ENCODE measurements at places on chromosomes 12 and 14.

- no peak for DNase-seq
Measured at GRCh38 chr12:3988519-3989217, 115.5 kb upstream of the PARP11 start.

GRCh38 chr12:27474344-27474743, 27.8 kb downstream of the SMCO2 start:
- DNase-seq: no peak

DNA sequence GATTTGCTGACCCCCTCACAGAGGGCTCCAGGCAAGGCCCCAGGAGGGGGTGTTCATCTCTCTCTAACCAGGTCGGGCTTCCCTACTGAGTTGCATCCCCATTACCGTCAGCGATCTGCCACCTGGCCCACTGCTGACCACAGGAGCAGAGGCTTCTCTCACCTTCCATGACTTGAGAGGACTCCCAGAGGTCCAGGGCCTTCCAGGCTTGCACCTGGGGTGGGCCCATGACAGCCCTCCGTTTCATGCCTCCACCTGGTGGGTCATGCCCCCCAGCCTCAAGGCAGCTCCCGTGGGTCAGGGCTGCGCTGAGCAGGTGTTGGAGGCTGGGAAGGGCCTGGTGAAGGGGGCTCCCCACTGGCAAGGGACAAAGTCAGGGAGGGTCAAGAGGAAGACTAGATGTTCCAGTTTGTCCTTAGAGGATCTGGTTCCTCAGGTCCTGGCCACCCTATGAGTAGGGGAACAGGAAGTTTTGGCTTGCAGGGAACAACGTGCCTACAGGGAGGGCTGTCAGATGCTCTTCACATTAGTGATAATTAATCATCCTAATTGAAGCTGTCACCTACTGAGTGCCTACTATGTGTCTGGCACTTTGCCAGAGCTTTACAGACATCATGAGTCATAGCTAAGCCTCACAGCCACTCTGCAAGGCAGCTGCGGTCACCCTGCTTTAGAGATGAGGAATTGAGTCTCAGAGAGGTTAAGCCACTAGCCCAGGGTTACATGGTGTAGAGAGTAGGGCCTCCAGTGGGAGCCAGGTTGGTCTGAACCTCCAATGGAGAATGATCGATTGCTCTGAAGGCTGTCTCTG, 13.8 kb downstream of the NFKBIA start:
- DNase-seq: no peak

DNA sequence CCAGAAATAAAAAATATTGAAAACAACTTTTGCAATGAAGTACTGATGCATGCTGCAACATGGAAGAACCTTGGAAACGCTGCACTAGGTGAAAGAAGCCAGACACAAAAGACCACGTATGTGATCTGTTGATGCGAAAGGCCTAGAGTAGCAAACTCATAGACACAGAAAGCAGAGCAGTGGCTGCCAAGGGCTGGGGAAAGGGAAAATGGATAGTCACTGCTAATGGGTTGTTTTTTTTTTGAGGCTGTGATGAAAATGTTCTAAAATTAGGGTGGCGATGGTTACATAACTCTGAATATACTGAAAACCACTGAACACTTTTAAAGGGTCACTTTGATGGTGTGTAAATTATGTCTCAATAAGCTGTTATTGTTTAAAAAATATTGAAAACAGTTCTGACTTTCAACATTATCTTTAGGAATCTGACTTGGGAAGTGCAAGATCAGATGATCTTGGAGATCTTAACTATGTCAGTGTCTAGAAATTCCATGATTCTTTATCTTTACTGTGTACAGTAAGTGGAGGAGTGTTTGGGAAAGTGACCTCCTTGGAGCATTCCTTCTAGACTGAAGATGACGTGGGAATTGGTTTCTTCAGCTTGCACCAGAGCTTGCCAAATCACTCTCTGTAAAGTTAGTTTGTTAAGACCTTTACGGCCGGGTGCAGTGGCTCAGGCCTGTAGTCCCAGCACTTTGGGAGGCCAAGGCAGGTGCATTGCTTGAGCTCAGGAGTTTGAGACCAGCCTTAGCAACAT, 12.4 kb downstream of the MLXIP start:
- DNase-seq: no peak

GRCh38 chr12:113287899-113288282, 47.0 kb downstream of the SLC8B1 start:
- no peak for DNase-seq

DNA sequence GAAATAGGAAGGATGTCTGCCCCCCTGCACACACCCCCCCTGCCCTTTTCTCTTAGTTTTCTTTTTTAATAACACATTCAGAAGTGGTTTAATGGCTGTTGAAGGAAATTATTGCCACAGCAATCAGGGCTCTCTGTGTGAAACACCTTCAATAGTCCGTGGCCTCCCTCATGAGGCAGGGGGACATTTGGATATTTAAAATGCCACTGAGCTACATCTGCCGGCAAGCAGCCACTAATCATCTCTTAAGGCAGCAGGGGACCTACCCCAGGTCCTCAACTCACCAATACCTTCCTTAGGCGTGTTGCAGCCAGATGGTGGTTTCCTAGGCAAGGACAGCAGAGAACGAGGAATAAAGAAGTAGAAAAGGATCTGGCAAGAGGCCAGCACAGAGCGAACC, 283.2 kb downstream of the TTC8 start:
- DNase-seq: no peak

- DNase-seq: no peak
Measured at GRCh38 chr12:101407049-101407435, 530 bp downstream of the ARL1 start.

DNA sequence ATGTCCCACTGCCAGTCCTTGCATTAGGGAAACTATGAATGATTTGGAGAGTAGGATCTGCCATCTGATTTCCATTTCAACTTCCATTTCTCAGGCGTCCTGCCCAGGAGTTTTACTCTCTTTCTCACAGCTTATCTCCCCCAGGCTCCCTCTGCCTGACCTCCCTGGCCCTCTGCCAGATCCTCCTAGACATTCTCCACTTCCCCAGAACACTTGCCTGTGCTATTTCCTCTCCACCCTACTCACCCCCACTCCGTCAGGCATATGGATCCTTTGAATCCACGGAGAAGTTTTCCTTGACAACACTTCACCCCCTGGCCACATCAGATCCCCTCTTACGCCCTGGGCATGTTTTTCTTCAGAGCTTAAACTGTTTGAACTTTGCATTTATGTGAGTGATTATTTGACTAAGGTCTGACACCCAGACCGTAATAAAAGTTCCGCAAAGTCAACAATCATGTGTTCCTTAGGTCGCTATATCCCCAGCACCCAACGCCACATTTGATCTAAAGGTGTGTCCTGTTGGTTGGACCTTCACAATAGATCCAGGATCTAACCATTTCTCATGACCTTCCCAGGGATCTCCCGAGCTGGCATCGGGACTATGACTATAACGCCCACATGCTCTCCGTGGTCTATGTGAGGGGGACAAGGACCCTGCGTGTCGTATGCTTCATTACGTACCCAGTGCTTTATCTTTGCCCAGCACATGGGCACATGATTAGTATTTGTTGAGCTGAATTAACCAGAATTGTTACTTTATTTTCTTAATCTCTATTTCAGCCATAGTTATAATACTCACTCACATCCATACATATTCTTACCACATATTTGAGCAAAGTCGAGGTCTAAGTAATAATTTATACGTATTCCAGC, 255.8 kb upstream of the FOXN3 start:
- DNase-seq: no peak

- no peak for DNase-seq
Measured at GRCh38 chr14:64692189-64692985, 11.8 kb upstream of the PLEKHG3 start.

GRCh38 chr12:2284857-2285256, 232.1 kb downstream of the CACNA1C start:
- DNase-seq: no peak

GRCh38 chr12:93135286-93136239, 206.5 kb upstream of the EEA1 start:
- DNase-seq: no peak

DNA sequence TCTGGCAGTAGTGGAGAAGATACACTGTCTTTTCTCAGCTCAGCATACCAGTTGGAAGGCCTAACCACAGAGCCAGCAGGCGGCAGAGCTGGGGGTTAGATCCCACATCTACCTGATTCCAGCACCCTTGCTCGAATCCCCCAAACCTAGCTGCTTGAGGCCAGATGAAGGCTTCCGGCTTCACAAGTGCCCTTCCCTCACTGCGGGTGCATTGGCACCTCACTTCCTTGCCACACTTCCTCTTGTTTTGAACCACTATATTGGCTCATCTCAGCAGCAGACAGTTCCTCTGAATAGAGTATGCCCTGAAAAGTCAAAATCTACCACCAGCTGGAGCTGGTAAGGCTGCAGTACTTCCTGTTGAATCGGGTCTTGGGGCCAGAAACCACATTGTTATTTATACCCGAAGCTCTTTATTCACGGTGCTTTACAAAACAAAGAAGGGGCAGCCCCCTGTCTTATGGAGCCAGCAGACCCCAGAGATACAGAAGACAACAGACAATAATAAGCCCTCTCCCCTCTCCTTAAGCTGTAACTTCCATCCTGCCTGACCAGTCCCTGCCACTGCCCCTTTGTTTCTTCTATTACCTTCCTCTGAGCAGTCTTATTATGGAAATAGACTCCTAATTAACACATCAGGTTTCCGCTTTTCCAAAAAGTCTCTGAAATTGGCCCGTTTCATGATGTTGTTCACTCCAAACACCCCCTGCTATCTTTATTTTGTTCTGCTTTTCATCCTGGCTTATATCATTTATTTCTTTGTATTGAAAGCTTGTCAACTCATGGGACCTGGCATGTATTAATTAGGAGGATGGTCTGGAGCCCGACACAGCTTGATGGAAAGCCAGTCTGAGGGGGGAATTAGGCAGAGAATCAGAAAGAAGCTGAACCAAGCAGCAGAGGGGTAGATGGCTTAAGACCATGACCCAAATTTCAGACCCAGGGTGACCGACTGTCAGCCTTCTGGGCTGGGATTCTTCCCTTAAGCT, 233.5 kb downstream of the EFCAB11 start:
- DNase-seq: no peak

GRCh38 chr14:34794217-34794616, 79.8 kb upstream of the CFL2 start:
- DNase-seq: no peak

- no peak for DNase-seq
Measured at GRCh38 chr12:95321516-95322246, 104.1 kb downstream of the VEZT start.

- DNase-seq: no peak
Measured at GRCh38 chr14:76993752-76994151, 34.8 kb downstream of the IRF2BPL start.

DNA sequence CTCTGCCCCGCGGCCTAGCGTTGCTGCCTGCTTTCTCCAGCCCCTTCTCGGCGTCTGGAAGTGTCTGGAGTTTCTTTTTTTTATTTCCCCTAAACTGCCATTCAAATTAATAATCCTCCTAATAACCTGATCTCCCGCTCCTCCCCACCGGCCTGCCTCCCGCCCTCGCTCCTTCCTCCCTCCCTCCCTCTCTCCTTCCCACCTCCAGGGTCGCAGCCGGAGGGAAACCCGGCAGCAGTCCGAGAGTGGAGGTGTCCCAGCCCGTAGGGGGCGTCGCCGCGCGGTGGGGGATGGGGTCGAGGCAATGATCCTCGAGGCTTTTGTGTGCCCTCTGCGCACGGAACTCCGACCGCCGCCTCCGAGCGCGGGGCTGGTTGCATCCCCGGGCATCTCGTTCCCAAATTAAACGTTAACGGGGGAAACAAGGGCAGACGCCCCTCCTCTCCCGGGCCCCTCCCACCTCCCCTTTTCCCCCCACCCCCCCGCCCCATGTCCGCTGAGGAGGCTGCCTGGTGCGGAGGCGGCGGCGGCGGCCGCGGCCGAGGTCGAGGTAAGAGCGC, 1.0 kb upstream of the SOCS2 start:
- DNase-seq: no peak

DNA sequence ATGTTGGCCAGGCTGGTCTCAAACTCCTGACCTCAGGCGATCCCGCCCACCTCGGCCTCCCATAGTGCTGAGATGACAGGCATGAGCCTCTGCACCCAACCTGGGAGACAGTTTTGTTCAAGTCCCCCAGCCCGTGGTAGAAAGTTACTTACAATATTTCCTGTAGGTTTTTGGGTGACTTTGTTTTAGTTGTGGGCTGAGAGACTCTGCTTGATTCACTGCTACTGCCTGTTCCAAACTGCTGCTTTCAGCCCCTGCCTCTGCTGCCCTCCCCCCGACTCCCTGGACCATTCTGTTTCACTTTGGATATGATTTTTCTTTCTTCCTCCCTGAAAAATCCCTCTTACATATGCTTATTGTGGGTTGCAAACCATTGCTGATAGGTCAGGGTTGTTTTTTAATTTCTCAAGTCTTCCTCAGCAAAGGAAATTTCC, 13.4 kb upstream of the PCNX1 start:
- no peak for DNase-seq

- DNase-seq: no peak
Measured at GRCh38 chr14:70909733-70910614, 2.7 kb downstream of the PCNX1 start.

- no peak for DNase-seq
Measured at GRCh38 chr12:133010657-133011297, 24.6 kb downstream of the ZNF26 start.

- no peak for DNase-seq
Measured at GRCh38 chr14:105469456-105470349, 4.9 kb upstream of the CRIP2 start.

GRCh38 chr12:47219243-47219642, 139.5 kb upstream of the AMIGO2 start:
- no peak for DNase-seq

DNA sequence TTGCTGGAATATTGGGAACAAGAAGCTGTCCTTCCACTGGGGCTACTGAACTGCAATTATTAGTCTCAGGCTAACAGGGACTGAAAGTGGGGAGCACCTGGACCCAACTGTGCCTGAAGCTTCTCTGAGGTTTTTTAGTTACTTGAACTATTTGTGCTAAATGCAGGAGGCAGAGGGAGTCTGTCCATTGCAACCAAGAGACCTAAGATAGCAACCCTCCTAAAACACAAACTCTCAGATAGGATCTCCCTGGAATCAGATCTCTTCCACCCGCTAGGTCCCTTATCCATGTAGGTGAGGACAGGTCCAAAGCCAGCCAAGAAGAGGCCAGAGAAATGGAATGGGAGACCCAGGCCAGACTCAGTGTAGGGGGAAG, 58.1 kb downstream of the NCOR2 start:
- DNase-seq: no peak

- no peak for DNase-seq
Measured at GRCh38 chr12:8037947-8038346, 5.4 kb downstream of the FOXJ2 start.

- DNase-seq: no peak
Measured at GRCh38 chr14:101500061-101500460, 61.2 kb upstream of the DIO3 start.

GRCh38 chr14:24094841-24095270, 745 bp downstream of the PCK2 start:
- no peak for DNase-seq

- no peak for DNase-seq
Measured at GRCh38 chr12:104928036-104928745, 29.9 kb downstream of the SLC41A2 start.

DNA sequence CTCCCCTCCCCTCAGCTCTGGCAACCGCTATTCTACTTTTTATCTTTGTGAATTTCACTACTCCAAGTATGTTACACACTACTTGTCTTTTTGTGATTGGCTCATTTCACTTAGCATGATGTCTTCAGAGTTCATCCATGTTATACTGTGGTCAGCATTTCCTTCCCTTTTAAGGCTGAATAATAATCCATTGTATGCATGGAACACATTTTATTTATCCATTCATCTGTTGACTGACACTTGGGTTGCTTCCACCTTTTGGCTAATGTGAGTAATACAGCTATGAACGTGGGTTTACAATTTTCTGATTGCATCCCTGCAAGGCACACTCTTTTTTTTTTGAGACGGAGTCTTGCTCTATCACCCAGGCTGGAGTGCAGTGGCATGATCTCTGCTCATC, 53.0 kb upstream of the FUT8 start:
- DNase-seq: no peak
